ENCODE measurements at places on chromosomes 6 and 20.

DNA sequence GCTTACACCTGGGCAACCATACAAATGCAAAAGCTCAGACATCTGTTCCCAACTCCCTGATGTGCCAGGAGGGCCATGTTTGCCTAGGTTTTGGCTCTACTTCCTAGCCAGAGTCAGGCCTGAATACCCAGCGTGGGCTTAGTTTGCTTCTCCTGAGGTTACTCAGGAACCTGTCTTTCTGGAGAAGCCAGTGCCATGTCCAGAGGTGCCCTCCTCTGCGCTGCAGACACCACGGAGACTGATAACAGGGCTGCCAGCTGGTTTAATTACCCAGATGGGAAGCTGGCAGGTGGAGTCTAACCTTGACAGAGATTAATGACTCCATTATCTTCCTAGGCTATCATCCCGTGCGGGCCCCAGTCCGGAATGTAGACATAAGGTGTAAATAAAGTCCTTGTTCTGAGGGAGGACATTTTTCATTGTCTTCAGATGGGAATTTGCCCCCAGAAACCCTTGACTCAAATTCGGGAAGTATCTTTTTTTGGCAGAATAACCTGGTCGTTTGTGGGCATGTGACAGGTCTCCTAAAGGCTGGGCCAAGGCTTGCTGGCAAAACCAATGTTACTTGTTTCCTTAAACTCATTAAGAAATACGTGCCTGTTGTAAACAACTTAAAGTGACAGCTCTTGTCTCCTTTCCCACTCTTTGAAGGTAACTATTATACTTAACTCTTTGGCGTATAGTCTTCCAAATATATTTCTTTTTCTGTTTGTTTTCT lies 29.2 kb upstream of the ZNFX1 start:
- DNase-seq, result no peak

- no peak for DNase-seq
Observed at GRCh38 chr6:82554666-82555065, 191.0 kb downstream of the TPBG start.

DNA sequence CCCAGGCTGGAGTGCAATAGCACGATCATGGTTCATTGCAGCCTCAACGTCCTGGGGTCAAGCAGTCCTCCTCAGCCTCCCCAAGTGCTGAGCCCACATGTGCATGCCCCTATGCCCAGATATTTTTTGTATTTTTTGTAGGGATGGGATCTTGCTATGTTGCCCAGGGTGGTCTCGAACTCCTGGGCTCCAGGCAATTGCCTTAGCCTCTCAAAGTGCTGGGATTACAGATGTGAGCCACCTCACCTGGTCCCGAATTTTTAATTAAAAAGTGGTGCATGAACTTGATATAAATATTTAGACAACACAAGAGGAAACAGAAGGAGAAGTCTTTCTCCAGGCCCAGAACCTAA lies 7.1 kb upstream of the RNF114 start:
- DNase-seq, result no peak

- DNase-seq, result no peak
Observed at GRCh38 chr20:3659492-3660261, 3.5 kb downstream of the GFRA4 start.

DNA sequence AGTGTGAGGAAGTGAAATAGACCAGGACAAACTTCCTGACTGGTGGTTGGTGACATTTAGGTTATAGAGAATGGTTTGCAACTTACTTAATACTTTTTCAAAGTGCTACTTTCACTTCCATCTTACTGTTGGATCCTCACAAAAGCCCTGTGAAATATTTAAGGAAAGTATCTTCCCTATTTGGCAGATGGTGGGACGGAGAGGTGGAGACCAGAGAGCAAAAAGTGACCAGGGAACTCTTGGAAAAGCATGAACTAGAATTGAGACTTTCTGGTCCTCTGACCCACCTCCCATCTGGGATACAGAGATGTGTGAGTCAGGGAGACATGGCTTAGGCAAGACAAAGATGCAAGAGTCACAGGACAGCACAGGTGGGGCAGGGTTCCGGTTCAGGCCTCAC lies 3.0 kb downstream of the TRIM10 start:
- DNase-seq, result no peak
